ENCODE measurements at places on chromosomes 6 and 20.
A peak's percentile ranks its signal among the peaks of the same experiment; 100 is the strongest.

DNA sequence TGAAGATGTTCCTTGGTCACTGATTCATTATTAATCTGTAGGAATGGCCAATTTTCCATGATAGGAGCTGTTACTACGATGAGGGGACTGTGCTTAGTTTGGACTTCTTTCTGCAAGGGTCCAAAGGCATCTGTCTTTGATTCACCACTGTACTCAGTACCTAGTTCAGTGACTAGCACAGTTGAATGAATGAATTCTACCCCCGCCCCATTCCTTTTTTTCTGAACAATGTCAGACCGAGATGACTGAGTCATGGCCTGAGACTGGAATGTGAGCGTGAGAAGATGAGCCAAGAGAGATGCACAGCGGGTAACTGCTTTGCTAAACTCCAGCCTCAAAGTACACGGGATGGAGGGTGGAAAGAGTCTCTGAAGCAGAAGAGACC is 419 bp upstream of the SNHG17 start:
- no peak for DNase-seq

DNA sequence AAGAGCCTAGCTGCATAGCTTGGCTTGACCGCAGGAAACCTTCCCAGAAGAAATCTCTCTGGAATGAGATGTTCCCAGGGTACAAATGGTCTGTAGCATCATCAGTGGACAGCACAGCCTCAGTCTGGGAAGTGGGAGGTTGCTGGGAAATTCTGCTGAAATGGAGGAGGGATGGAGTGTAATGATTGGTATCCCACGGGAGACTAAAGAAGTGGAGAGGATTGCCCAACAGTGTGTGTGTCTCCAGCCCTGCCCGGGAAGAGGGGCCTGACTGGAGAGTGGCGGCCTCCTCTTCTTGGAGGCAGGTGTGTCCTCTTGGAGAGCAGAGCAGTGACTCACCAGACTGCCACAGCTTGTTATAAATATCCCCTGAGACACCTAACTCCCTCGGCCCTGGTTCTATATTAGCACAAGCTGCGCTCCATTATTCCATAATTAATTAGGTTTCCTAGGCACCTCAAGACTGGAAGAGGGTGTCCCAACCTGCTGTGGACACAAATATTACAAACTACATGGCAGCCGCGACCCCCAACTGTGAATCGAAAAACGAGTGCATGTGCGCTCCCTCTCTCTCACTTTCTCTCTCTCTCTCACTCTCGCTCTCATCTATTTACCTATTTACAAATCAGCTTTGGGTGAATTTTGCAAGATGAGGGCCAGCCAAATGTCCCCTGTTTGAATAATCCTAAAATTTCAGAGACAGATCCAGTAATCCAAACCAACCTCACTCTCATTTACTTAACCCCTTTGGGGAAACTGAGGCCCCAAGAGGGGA is 68.8 kb downstream of the FGD2 start:
- DNase-seq: no peak

- DNase-seq: no peak
Measured at GRCh38 chr6:3347826-3348225, 89.1 kb downstream of the PSMG4 start.

DNA sequence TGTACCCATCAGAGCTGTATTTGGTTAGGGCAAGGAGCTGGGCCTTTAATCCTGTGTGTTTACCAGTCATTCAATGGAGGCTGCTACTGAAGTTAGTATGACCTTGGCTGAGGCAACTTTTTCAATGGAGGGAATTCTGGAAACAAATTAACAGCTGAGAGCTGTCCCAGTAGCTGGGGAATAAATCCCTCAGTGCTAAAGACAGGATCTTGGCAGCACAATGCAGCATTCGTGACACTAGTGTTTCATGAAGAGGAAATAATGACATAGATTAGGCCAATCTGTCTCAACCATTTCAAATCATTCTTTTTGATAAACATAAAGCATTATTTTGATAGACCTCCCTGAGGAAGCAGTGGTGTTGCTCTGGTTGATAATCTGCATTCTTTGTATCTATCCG is 42.9 kb downstream of the GRM1 start:
- DNase-seq: no peak

DNA sequence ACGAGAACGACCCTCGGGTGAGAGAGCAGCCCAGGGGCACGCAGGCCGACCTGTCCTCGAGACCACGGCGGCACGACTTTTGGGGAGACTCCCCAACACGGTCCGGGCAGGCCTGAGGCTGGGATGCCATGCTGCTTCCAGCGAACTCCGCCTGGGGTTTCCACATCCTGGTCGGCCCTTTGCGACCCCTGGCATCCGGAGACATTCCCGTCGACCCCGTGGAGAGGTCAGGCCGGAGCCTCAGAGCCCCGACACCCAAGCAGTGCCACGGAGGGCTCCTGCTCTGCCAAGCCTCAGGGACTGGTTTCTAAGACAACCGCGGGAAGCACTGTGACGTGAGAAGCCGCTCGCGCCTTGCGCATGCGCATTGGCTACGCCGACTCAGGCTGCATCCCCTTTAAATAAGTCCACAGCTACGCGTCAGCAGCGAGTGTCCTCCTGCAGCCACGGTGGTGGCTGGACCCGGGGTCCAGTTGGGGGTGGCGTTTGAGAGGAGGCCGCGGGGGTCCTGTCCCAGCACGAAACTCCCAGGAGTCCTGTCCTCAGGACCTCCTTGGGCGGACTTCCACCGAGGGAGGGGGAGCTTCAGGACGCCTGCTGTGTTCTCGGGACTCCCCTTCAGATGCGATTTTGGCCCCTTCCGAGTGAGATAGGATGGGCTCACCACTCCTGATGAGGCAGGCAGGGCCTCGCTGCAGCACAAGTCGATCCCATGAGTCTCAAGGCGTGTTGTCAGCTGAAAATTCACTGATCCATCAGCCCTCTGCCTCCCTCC is 1089.3 kb upstream of the DEFB115 start:
- peak; percentile 0 for DNase-seq

DNA sequence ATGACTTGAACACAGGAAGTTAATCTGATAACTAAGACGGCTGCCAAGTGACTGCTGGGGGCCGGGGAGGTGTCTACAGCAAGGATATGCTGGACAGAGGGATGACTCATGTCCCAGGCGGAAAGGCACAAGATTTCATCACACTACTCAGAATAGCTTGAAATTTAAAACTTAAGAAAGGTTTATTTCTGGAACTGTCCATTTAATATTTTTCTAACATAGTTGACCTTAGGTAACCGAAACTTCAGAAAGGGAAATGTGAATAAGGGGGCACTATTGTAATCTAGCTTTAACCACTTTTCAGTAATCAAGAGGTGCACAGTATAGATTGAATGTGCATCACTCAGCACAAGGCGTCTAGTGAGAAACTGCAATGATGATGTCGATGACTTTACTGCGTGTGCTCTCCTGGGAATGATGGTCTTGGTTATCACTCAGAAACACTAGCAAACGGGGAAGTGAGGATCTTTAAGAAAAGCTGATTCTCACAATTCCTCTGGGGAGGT is 171.5 kb downstream of the QKI start:
- no peak for DNase-seq

DNA sequence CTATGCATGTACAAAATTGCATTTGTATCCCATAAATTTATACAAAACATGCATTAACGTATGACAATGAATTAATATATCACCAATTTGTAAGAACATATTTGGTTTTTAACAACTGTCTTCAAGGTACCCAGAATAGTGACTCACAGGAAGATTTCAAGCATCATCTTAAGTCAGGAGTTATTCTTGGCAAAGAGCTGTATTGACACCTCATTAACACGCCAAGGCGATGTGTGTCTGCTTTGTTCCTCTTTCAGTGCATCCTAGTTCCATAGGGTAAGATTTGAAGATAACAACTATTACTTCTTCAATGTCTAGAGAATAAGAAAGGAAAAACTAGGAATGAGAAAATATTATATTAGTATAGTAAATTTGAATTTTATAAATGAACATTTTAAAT is 35.8 kb upstream of the TPD52L1 start:
- DNase-seq: no peak

DNA sequence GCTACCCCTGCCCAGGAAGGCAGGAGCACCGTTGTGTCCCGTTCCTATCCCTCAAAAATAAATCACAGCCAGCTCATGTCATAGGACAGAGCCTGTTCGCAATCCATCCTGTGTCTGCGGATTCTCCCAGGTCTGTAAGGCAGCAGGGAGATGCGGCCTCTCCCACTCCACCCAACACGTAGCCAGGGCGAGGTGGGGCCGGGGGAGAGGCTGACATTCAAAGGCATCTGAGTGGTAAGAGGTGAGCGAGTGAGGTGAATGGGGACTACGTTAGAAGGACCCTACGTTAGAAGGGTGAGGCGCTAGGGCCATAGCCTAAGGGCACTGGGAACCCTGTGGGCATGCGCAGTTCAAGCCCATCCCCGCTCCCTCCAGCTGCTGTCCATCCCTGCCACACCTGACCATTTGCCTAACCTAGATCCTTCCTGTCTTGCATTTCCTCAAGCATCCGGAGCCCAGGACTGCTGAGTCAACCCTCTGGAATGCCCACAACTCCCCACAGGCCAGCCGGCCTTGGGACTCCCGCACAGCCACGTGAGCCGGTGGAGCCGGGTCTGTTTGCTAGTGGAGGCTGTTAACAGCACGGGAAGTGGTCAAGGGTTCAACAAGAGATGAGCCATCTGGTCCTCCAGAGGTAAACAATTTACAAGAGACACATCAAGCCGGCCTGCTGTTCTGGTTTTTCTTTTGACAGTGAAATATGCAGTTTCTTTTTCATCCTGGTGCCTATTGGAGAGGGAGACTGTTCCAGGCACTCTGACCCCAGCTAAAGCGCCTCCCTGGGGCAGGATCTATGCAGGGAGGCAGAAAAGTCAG is 45.9 kb downstream of the RIPOR3 start:
- DNase-seq: no peak

GRCh38 chr6:52728394-52728793 is 34.9 kb downstream of the GSTA2 start:
- DNase-seq: no peak

DNA sequence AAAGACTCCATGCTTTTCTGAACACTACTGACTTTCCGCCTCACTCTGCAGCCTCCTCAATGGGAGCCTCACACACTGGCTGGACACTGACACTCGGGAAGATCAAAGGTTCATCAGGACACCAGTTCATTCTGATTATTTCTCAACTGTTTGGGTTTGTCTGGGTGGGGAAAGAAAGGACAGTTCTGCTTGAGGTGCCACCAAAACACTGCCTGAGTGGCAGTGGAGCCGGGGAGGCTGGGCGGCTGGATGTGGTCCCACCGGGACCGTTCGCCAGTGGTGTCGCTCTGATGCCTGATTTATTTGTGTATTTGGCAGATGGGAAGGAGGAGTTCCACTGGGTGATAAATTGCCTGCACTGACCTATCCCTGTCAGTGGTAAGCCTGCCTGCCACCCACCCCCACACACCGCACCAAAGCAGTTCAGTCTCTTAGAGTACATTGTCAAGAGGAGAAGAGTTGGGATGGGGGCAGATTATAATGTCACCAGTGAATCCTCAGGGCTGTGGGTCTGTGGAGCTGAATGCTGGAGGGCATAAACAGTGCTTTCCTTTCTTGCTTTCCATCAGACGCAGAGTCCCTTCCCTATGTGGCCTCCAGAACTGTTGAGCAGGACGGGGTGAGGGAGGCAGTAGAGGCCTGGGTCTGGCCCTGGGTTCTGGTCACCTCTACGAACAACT is 49.8 kb downstream of the EDN1 start:
- DNase-seq: no peak

DNA sequence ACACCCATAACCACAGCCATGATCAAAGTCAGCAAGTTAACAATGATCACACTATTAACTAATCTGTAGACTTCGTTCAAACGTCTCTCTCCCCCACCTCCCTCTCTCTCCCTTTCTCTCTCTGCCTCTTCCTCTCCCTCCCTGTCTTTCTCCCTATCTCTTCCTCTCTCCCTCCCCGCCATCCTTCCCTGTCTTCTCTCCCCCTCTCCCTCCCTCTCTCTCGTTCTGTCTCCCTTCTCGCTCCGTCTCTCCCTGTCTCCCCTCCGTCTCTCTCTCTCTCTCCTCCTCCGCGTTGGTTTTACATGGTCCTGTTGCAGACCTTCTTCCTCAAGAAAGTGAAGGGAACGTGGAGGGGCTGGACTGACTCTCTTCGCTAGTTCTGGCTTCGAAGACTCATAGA is 308.9 kb upstream of the FOXQ1 start:
- DNase-seq: no peak

DNA sequence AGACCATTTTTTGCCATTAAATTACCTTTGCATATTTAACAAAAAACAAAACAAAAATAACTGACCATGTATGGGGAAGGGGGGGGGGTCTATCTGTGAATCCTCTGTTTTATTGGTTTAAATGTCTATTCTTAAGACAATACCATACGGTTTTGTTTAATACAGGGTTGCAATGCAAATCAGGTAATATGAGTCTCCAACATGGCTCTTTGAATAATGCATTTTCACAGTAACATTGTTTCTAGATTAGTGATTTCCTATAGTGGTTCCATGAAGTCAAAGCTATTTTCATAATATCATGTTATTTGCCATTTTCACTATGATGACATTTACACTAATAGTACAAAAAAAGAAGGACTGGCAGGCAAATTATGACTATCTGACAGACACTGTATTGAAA is 64.7 kb upstream of the LYRM2 start:
- no peak for DNase-seq

GRCh38 chr20:41222703-41223102 is 85.4 kb downstream of the PLCG1 start:
- DNase-seq: no peak

DNA sequence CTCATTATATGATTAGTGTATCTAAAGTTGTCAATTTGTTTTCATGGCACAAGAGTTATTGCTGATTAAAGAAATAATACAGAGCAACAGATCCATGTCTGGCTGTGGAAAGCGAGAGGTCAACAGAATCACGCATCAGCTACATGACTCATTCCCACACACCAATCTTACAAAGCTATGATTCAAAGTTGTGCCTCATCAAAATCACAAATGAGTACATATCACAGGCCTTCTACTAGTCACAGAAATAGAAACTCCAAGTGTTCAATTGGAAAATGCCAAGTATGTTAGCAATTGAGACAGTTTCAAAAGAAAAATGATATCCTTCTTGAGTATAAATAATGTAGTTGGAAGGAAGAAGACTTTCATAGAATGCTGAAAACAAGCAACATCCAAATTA is 57.8 kb upstream of the NKAIN2 start:
- DNase-seq: no peak

GRCh38 chr6:109834595-109835437 is 143.3 kb upstream of the GPR6 start:
- no peak for DNase-seq

- no peak for DNase-seq
Measured at GRCh38 chr6:75481936-75482593, 11.5 kb downstream of the FILIP1 start.

GRCh38 chr6:112909781-112910180 is 562.7 kb downstream of the RFPL4B start:
- DNase-seq: no peak

- no peak for DNase-seq
Measured at GRCh38 chr20:42628683-42629082, 561.0 kb downstream of the PTPRT start.

- DNase-seq: no peak
Measured at GRCh38 chr6:111651185-111652034, 45.7 kb upstream of the TRAF3IP2 start.

- no peak for DNase-seq
Measured at GRCh38 chr20:59808729-59809381, 124.6 kb downstream of the SYCP2 start.

GRCh38 chr6:30767158-30767943 is 23.0 kb upstream of the IER3 start:
- no peak for DNase-seq

All from stimulated activated CD4-positive, alpha-beta T cell treated with anti-CD3 and anti-CD28 coated beads, Interleukin-2, amount 100 ng/mL, for 48 hours (primary cell).